ENCODE measurements at places on chromosomes 1 and 21.

DNA sequence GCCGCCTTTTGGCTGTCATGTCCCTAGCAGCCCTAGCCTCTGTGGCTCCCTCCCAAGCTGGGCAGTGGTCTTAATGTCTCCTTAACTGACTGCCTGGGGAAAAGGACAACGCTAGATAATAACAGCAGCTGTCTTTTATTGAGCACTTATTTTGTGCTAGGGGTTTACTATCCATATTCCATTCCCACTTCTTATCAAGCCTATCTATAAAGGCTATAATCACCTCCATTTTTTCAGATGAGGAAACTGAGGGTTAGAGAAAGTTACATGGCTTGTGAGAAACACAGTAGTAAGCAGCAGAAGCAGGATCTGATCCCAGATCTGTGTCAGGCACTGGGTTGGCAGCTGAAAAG, 6.2 kb downstream of the SH3BGRL3 start:
- DNase-seq, result no peak

- DNase-seq, result no peak
Observed at GRCh38 chr21:42905195-42905594, 12.1 kb downstream of the NDUFV3 start.

- DNase-seq, result no peak
Observed at GRCh38 chr1:16224472-16224871, 12.0 kb upstream of the ARHGEF19 start.

- no peak for DNase-seq
Observed at GRCh38 chr1:211910913-211911485, 80.4 kb upstream of the LPGAT1 start.

DNA sequence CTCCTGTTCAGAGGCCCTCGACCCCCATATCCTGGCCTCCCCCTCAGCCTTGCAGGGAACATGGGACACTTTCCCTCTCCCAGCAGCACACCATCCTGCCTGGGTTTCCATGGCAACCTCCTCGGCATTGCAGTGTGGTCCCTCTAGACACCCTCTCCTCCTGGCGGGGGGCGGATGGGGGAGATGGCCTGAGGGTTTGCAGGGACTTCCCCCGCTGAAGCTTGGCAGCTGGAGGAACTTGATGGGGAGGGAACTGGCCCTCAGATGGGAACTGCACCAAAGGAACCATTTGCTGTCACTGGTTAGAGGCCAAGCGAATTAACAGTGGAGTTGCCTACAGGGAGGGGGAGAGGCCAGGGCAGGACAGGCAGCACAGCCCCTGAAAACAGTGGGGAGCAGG, 28.7 kb downstream of the RIMS3 start:
- no peak for DNase-seq

DNA sequence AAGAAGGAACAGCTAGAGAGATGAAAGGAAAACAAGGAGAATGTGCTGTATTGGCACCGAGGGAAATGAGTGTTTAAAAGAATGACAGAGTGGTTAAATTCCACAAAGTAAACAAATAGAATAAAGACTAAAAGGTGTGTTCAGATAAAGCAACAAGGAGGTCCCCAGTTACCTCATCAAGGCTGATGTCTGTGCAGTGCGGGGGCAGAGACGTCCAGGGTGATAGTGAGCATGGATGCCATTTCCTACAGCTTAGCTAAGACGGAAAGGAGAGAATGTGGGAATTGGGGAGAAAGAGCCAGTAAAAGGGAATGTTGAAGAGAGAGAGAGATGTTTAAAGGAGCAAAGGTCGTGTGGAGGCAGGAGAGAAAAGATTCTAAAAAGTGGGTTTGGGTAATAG, 15.5 kb downstream of the LMOD1 start:
- DNase-seq, result no peak

DNA sequence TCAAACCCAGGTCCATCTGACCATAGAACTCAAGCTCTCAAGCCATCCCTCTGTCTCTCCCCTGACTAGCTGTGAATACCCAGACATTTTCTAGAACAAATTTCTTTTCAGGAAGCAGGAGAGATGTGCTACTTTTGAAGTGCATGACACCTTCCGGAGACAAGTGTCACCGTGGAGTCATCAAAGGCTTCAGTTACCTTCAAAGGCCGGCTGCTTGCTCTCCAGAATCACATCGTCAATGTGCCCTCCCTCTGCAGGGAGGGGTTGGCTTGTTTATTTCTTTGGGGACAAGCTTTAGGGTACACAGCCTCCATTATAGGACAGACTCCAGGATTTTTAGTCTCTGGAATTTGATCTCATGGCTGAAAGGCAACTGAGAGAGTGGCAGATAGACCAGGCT, 37.7 kb upstream of the IGSF21 start:
- DNase-seq, result no peak

DNA sequence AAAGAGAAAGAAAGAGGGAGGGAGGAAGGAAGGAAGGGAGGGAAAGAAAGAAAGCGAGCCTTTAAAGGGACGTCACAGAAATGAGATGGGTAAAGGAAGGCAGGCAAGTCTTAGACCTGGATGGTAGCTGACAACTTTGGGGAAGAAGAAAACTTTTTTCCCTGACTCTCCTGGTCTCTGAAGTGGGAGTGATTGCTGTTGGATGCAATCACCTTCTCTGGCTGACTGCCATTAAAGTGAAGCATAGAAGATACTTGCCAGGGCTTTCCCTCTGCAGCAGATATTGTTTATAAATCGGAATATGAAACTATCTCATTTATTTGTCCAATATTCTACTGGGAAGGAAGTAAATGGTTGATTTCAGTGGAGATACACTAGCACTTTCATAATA, 27.0 kb downstream of the VCAM1 start:
- DNase-seq, result no peak
